ENCODE measurements at places on chromosomes 7 and 10. TPM values are rescaled to one million over a fixed set of nuclear protein-coding genes. Genes with fewer than 3 reads are reported as not detected.

DNA sequence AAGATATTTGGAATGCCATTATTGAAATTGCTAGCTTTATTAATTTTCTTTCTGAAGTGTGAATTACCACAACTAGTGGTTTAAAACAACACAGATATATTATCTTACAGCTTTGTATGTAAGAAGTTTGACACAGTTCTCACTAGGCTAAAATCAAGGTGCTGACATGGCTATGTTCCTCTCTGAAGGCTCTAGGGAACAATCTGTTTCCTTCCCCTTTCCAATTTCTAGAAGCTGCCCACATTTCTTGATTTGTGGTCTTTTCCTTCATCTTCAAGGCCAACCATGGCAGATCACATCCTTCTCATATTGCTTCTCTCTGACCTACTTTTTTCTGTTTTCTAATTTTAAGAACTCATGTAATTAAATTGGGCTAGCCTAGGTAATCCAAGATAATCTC is 43.3 kb upstream of the SLC26A3 start:
- no peak for DNase-seq
- H3K4me1 ChIP-seq: no peaks in the 10 kb centered on the region
- H3K36me3 ChIP-seq: no peaks in the 10 kb centered on the region
- no peak overlapping the region for H3K27ac ChIP-seq

CPN1 gene
- not detected for total RNA-seq

GRCh38 chr7:42055171-42055570 is 181.8 kb downstream of the GLI3 start:
- H3K27me3 ChIP-seq: no peaks in the 10 kb centered on the region
- no peaks in the 10 kb centered on the region for H3K4me1 ChIP-seq
- no peaks in the 10 kb centered on the region for H3K36me3 ChIP-seq

- no peaks in the 10 kb centered on the region for H3K36me3 ChIP-seq
- peaks cover 25% of the 10 kb centered on the region for H3K4me1 ChIP-seq
- DNase-seq: no peak
- H3K27ac ChIP-seq: no peak overlapping the region
- no peaks in the 10 kb centered on the region for H3K27me3 ChIP-seq
These were observed 55.3 kb downstream of the STK32C start for GRCh38 chr10:132252412-132252811.

AKR1C4 gene
- total RNA-seq: not detected

KIAA1549 gene
- 0.12 TPM for total RNA-seq

- no peak overlapping the region for H3K27ac ChIP-seq
- DNase-seq: no peak
- peaks cover 15% of the 10 kb centered on the region for H3K4me1 ChIP-seq
- peaks cover 33% of the 10 kb centered on the region for H3K27me3 ChIP-seq
- no peaks in the 10 kb centered on the region for H3K36me3 ChIP-seq
These were observed 715 bp upstream of the MUC12 start for GRCh38 chr7:100968650-100969049.

DNA sequence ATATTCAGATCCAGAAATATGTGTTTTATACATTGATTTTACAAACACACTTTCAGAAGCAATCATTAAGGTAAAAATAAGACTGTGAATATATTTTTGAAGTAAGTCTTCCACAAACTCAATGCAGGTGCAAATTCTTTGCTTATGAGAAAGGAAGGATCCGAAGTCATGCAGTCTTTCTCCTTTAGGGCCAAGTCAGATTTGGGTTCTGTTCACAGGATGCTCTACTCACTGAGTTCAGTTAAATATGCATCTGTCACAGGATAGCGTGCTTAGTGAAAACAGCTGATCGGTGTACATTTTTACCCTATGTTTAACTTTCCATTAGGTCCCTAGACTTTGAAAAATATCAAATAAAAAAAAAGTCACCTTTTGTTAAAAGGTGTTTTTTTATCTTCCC is 608.5 kb downstream of the PHTF2 start:
- H3K4me1 ChIP-seq: no peaks in the 10 kb centered on the region
- DNase-seq: no peak
- no peak overlapping the region for H3K27ac ChIP-seq
- no peak overlapping the region for H3K4me3 ChIP-seq
- H3K27me3 ChIP-seq: peaks cover 1% of the 10 kb centered on the region

- DNase-seq: no peak
- no peak overlapping the region for H3K27ac ChIP-seq
- H3K4me1 ChIP-seq: peaks cover 83% of the 10 kb centered on the region
- H3K4me3 ChIP-seq: no peak overlapping the region
- H3K36me3 ChIP-seq: peaks cover 21% of the 10 kb centered on the region
These were observed 52.1 kb downstream of the ADD3 start for GRCh38 chr10:110059925-110060324.

ITPRID1 gene
- total RNA-seq: not detected

C7orf33 gene
- total RNA-seq: not detected

DNA sequence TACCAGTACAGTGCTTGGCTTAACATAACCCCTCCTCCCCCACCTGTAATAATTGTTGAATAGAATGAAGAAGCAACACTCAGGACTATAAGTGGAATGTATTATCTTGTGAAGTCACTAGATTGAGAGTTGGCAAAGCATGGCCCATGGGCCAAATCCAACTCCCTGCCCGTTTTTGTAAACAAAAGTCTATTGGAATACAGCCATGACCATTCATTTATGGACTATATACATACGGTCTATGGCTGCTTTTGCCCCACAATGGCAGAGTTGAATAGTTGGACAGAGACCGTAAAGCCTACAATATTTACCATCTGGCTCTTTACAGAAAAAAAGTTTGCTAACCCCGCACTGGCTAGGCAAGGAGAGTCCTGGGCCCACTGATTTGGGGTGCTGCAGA is 48.1 kb upstream of the CYCS start:
- peaks cover 2% of the 10 kb centered on the region for H3K4me1 ChIP-seq
- H3K27ac ChIP-seq: no peak overlapping the region
- H3K4me3 ChIP-seq: no peak overlapping the region
- H3K27me3 ChIP-seq: no peaks in the 10 kb centered on the region

- no peak overlapping the region for H3K27ac ChIP-seq
- no peak overlapping the region for H3K4me3 ChIP-seq
- H3K4me1 ChIP-seq: peaks cover 22% of the 10 kb centered on the region
- no peak for DNase-seq
- H3K27me3 ChIP-seq: no peaks in the 10 kb centered on the region
These were observed 18.3 kb downstream of the GPER1 start for GRCh38 chr7:1106063-1106792.

GRCh38 chr10:76973091-76974016 is 664.3 kb downstream of the KCNMA1 start:
- H3K36me3 ChIP-seq: no peaks in the 10 kb centered on the region
- no peaks in the 10 kb centered on the region for H3K4me1 ChIP-seq
- DNase-seq: no peak

SPDYE2 gene
- not detected for total RNA-seq

ADAM22 gene
- total RNA-seq: 0.96 TPM

- H3K27me3 ChIP-seq: no peaks in the 10 kb centered on the region
- no peaks in the 10 kb centered on the region for H3K36me3 ChIP-seq
- H3K27ac ChIP-seq: no peak overlapping the region
These were observed 29.3 kb downstream of the INPP5A start for GRCh38 chr10:132566892-132567291.

EIF5AL1 gene
- total RNA-seq: 0.37 TPM

PRKG1 gene
- not detected for total RNA-seq

DNA sequence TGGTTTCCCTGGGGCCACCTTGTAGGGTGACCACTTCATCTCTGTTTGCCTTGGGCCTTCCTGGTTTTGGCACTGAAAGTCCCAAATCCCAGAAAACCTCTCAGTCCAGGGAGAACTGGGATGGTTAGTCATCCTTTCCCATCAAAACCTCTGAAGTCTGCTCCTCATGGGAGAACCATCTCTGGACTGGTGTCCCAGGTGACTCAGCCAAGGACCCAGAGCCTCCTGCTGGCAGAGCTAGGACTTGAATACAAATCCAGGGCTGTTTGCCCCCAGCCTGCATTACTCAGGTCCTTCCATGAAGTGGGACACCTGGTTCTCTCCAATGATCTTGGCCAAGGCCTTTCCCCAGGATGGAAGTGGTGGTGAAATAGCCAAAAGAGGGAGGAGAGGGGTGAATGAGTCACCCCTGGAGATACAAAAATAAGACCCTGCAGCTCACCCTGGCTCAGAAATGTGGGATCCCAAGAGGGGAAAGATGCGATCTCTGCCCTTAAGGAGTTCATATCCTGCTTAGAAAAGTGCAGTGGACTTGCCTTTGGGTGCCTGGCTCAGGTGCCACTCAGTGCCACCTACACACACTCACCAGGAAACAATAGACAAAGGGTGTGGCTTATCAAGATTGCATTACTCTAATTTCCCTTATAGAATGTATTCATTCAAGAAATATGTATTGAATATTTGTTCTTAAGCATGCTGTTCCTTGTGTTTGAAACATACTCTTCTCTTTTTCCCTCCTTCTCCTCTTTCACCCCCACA is 22.0 kb downstream of the ADRA2A start:
- no peaks in the 10 kb centered on the region for H3K4me1 ChIP-seq
- DNase-seq: no peak
- H3K36me3 ChIP-seq: no peaks in the 10 kb centered on the region
- no peak overlapping the region for H3K4me3 ChIP-seq
- no peaks in the 10 kb centered on the region for H3K27me3 ChIP-seq

GRCh38 chr10:80805343-80806020 is 267.8 kb downstream of the SH2D4B start:
- no peak for DNase-seq
- H3K4me3 ChIP-seq: no peak overlapping the region
- H3K27ac ChIP-seq: no peak overlapping the region
- no peaks in the 10 kb centered on the region for H3K36me3 ChIP-seq

DNA sequence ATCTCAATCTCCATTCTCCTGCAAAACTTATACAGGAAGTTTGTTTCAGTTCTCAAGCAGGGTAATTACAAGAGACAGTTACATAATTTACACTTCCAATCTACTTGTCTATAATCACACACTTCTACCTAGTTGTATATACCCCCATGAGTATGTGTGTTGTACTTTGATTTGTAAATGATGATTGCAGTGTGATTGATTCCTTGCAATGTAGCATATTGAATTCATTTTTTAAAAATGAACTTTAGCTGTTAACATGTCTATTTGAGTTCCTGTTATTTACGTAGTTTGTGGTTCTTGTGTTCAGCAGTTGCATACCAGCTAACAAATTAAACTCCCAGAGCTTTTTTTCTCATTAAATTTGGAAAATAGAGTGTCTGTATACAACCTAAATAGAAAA is 102.5 kb upstream of the SAMD8 start:
- no peak overlapping the region for H3K4me3 ChIP-seq
- peaks cover 45% of the 10 kb centered on the region for H3K4me1 ChIP-seq
- H3K27ac ChIP-seq: peak overlapping the region; percentile 63
- H3K27me3 ChIP-seq: no peaks in the 10 kb centered on the region

GRCh38 chr10:26357203-26357602 is 80.9 kb upstream of the APBB1IP start:
- no peak overlapping the region for H3K27ac ChIP-seq
- no peaks in the 10 kb centered on the region for H3K4me1 ChIP-seq
- no peak for DNase-seq

KIF5B gene
- total RNA-seq: 61.3 TPM

DNA sequence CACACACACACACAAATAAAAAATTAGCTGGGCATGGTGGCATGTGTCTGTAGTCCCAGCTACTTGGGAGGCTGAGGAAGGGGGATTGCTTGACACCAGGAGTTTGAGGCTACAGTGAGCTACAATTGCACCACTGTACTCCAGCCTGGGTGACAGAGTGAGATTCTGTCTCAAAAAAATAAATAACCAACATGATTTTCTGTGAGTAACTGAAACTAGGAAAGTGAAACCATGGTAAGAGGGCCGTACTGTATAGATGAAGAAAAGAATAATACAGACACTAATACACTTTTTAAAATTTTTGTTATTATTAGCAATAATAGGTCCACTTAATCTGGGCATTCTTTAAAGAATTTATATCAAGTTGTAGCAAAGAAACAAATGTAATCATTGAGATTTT is 170.9 kb downstream of the HGF start:
- H3K36me3 ChIP-seq: no peaks in the 10 kb centered on the region
- H3K27ac ChIP-seq: no peak overlapping the region
- no peaks in the 10 kb centered on the region for H3K27me3 ChIP-seq
- H3K4me3 ChIP-seq: no peak overlapping the region

- no peak for DNase-seq
- no peak overlapping the region for H3K4me3 ChIP-seq
- no peaks in the 10 kb centered on the region for H3K36me3 ChIP-seq
- H3K27ac ChIP-seq: no peak overlapping the region
These were observed 187.5 kb downstream of the GPAM start for GRCh38 chr10:111996103-111996502.

FAM25A gene
- not detected for total RNA-seq

GRCh38 chr10:133401500-133401899 is 7.5 kb downstream of the MTG1 start:
- peak overlapping the region; percentile 46 for H3K4me3 ChIP-seq
- peaks cover 58% of the 10 kb centered on the region for H3K4me1 ChIP-seq
- peaks cover 61% of the 10 kb centered on the region for H3K36me3 ChIP-seq
- DNase-seq: no peak
- no peaks in the 10 kb centered on the region for H3K27me3 ChIP-seq
- H3K27ac ChIP-seq: peak overlapping the region; percentile 89

GRCh38 chr10:28993056-28993455 is 295.8 kb upstream of the LYZL1 start:
- DNase-seq: no peak
- H3K27me3 ChIP-seq: peaks cover 2% of the 10 kb centered on the region
- H3K4me1 ChIP-seq: no peaks in the 10 kb centered on the region
- no peak overlapping the region for H3K4me3 ChIP-seq

GRCh38 chr10:127937069-127937468 is 30.2 kb downstream of the PTPRE start:
- no peaks in the 10 kb centered on the region for H3K4me1 ChIP-seq
- no peaks in the 10 kb centered on the region for H3K27me3 ChIP-seq
- H3K36me3 ChIP-seq: no peaks in the 10 kb centered on the region
- no peak overlapping the region for H3K27ac ChIP-seq
- no peak overlapping the region for H3K4me3 ChIP-seq

HHEX gene
- total RNA-seq: not detected

DNA sequence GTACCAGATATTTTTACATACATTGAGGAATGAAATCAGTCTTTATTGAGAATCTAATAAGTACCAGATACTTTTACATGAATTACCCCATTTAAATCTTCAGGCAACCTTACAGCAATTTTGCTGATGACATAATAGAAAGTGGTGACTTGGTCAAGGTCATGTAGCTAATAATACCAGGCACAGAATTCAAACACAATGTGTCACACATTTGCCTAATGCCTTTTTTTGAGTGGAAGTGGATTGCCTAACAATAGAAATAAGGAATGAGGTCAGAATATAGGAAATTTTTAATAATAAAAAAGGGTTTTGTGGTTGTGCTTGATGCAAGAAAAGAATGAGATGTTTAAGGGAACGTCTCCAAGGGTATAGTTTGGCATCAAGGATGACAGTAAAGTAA is 466.6 kb upstream of the IGFBP3 start:
- H3K4me3 ChIP-seq: no peak overlapping the region
- H3K4me1 ChIP-seq: no peaks in the 10 kb centered on the region
- no peaks in the 10 kb centered on the region for H3K27me3 ChIP-seq
- DNase-seq: no peak

- H3K36me3 ChIP-seq: no peaks in the 10 kb centered on the region
- no peaks in the 10 kb centered on the region for H3K4me1 ChIP-seq
- DNase-seq: no peak
- no peak overlapping the region for H3K27ac ChIP-seq
- no peaks in the 10 kb centered on the region for H3K27me3 ChIP-seq
These were observed 778.3 kb downstream of the CNTNAP2 start for GRCh38 chr7:146894927-146895326.

- H3K27me3 ChIP-seq: peaks cover 41% of the 10 kb centered on the region
- H3K4me3 ChIP-seq: no peak overlapping the region
- peaks cover 13% of the 10 kb centered on the region for H3K36me3 ChIP-seq
These were observed 2.7 kb downstream of the CHAT start for GRCh38 chr10:49616421-49617101.

All from activated CD4-positive, alpha-beta T cell treated with anti-CD3 and anti-CD28 coated beads, Interleukin-2, amount 10 ng/mL, durations not matched to agents 7 days and 5 days (primary cell).